Activated T-cell treated with anti-CD3 and anti-CD28 coated beads, Interleukin-2, amount 50 U/mL, for 72 hours (primary cell): ENCODE measurements at places on chromosomes 5 and 9. TPM values are rescaled to one million over a fixed set of nuclear protein-coding genes. Genes with fewer than 3 reads are reported as not detected.
A peak's percentile ranks its signal among the peaks of the same experiment; 100 is the strongest.

GRCh38 chr9:130609163-130609562, 29.8 kb downstream of the FUBP3 start:
- no peaks in the 10 kb centered on the region for H3K4me1 ChIP-seq
- no peak overlapping the region for H3K27ac ChIP-seq
- H3K4me3 ChIP-seq, result no peak overlapping the region
- peaks cover 3% of the 10 kb centered on the region for H3K36me3 ChIP-seq
- no peaks in the 10 kb centered on the region for H3K27me3 ChIP-seq

DNA sequence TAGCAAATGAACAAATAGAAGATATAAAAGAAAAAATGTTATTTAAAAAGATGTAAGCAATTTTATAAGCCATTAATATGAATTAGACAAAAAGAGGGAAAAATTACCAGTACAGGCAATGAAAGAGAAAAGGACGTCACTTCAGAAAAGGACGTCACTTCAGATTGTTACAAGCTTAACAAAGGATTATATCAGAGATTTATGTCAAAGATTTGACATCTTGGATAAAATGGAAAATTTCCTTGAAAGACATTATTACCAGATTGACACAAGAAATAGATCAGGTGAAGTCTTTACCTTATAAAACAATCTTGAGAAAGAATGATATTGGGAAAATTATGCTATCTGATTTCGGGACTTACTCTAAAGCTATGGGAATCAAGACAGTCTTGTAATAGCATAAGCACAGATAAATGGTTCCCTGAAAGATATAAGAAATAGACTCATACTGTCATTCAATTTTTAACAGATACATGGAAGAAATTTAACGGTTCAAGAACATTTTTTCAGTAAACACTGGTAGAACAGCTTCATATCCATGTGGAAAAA, 625.4 kb upstream of the EDIL3 start:
- H3K27me3 ChIP-seq, result no peaks in the 10 kb centered on the region
- no peaks in the 10 kb centered on the region for H3K36me3 ChIP-seq

GRCh38 chr5:179166886-179167841, 107.0 kb downstream of the ZNF354C start:
- no peaks in the 10 kb centered on the region for H3K36me3 ChIP-seq
- H3K27ac ChIP-seq, result no peak overlapping the region
- peak overlapping the region; percentile 63 for H3K4me3 ChIP-seq
- H3K27me3 ChIP-seq, result peaks cover 6% of the 10 kb centered on the region

DNA sequence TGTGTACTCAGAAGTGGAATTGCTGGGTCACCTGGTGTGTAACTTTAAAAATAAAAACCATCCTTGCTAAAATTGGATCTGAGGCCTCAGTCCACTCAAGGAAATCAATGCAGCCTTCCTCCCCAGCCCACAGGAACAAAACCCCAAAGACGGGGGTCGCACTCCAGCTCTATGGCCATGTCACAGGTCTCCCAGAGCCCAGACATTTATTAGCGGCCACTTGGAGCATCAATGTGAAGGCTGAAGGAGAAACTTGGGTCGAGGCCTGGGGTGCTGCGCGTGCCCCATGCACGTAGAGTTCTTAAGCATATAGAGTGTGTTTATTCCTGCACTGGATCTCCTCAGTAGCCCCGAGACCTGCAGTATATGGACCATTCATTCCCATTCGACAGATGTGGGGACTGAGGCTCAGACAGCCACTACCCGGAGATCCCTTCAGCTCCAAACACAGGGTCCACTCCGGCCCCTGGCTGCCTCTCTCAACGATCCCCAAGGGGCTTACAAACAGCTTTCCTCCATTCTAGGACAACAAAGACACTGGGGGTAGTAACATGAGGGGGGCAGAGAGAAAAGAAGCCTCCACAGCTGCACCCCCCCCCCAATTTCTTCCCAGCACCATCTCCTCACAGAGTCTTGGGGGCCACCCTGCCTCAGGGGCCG, 14.3 kb upstream of the OLFM1 start:
- H3K36me3 ChIP-seq, result no peaks in the 10 kb centered on the region
- H3K27ac ChIP-seq, result no peak overlapping the region
- no peak for DNase-seq
- H3K27me3 ChIP-seq, result peaks cover 47% of the 10 kb centered on the region
- H3K4me3 ChIP-seq, result no peak overlapping the region

DNA sequence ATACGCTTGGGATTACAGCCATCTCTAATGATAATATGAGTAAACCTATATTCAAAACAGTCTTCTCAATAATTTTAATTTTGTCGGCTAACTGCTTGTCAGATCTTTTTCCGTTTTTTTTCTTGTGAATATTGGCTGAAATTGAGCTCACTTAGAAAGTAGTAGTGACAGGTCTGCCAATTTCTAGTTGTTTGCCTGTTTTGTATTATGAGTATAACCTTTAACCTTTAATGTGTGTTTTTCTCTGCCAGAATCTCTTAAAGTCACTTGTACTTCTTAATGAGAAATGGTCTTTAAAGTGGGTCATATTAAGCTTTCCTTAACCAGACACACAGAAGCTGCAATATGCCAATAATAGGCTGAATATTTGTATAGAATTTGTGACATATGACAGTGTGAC, 511.0 kb downstream of the CSNK1G3 start:
- H3K4me3 ChIP-seq, result no peak overlapping the region
- no peaks in the 10 kb centered on the region for H3K36me3 ChIP-seq
- H3K27ac ChIP-seq, result no peak overlapping the region
- H3K4me1 ChIP-seq, result no peaks in the 10 kb centered on the region
- no peaks in the 10 kb centered on the region for H3K27me3 ChIP-seq

DNA sequence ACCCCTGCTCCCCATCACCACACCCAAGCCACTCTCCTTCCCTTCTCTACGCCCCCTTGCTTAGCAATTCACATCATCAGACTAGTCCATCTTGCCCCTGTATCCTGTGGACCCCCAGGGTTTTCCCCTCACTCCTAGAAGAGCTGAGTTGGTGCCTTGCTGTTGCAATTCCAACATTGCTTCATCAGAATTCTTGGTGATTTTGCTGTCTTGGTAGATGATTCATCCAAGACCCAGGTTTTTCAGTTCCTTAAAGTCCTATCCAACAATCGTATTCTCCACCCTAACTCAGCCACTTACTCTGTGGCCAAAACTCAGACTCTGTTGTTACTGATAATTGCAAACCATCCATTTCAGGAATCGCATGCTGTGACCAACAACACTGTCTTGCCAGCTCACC, 21.4 kb upstream of the CCNJL start:
- H3K4me3 ChIP-seq, result no peak overlapping the region
- no peak for DNase-seq
- H3K27ac ChIP-seq, result no peak overlapping the region

- no peak for DNase-seq
- no peak overlapping the region for H3K4me3 ChIP-seq
- H3K4me1 ChIP-seq, result no peaks in the 10 kb centered on the region
Measured at GRCh38 chr5:35038891-35039290, 8.9 kb downstream of the AGXT2 start.

GRCh38 chr5:134611515-134611914, 21.1 kb downstream of the SAR1B start:
- DNase-seq, result no peak
- H3K4me1 ChIP-seq, result peaks cover 58% of the 10 kb centered on the region
- H3K27ac ChIP-seq, result peak overlapping the region; percentile 30
- H3K36me3 ChIP-seq, result peaks cover 18% of the 10 kb centered on the region
- H3K27me3 ChIP-seq, result no peaks in the 10 kb centered on the region

DNA sequence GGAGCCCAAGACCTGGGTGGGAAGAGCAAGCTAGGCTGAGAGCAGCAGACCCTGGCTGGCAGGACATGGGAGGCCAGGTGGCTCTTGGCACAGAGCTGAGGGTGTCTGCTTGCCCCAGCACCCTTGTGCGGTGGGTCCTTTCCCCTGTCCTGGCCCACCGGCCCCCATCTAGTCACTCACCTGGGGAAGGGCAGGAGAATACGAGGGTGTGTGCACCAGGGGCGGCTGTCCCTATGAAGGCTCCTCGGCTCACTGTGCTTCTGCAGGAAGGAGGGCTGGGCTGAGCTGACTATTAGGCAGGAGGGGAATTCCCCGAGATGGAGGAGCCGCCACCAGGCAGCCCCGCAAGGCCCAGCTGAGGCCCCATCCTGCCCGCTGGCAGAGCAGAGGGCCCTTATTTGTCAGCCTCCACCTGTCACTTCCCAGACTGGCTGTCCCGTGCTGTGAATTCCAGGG, 6.1 kb upstream of the TNIP1 start:
- peaks cover 81% of the 10 kb centered on the region for H3K4me1 ChIP-seq
- DNase-seq, result peak; percentile 80
- peaks cover 15% of the 10 kb centered on the region for H3K27me3 ChIP-seq

CDKN2B-AS1 gene
- 1.0 TPM for total RNA-seq

RNF180 gene
- total RNA-seq, result not detected

SLC34A1 gene
- 0.19 TPM for total RNA-seq

PROB1 gene
- 4.6 TPM for total RNA-seq

ZDHHC11 gene
- total RNA-seq, result 29.5 TPM

ANKRD31 gene
- total RNA-seq, result 0.65 TPM
